ENCODE measurements at places on chromosomes 3 and 15.
A peak's percentile ranks its signal among the peaks of the same experiment; 100 is the strongest.

DNA sequence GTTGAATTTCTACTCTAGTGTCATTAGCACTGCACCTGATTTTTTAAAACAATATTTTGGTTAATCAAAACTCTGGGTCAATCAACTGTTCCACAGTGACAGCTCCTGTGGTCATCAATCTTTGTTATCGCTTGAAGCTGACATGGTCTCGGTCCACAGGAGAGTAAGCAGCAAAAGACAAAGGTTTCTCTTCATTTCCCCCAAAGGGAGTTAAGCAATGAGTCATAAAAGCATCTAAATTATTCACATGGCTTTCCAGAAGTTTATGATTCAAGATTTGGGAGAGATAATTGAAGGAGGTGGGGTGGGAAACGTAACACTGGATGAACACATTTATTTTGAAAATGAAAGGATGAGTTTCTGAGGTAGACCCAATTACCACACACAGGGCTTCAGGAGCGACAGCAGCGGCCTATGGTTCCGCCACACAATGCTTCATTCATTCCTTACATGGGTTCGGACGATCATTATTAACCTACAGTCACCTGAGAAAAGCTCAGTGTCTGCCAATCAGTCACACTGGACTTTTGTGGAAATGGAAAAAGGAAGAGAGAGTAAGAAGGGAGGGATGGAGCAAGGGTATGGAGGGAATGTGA is 505.1 kb downstream of the FHIT start:
- H3K27me3 ChIP-seq = no peaks in the 10 kb centered on the region
- no peak overlapping the region for H3K27ac ChIP-seq

GRCh38 chr15:61815356-61816083 is 244.7 kb downstream of the VPS13C start:
- no peaks in the 10 kb centered on the region for H3K4me1 ChIP-seq
- DNase-seq = peak; percentile 43
- H3K36me3 ChIP-seq = no peaks in the 10 kb centered on the region
- H3K4me3 ChIP-seq = no peak overlapping the region
- H3K27me3 ChIP-seq = no peaks in the 10 kb centered on the region

GRCh38 chr15:80996247-80996646 is 4.5 kb upstream of the TLNRD1 start:
- H3K4me1 ChIP-seq = no peaks in the 10 kb centered on the region
- no peak overlapping the region for H3K27ac ChIP-seq
- no peaks in the 10 kb centered on the region for H3K36me3 ChIP-seq
- no peak overlapping the region for H3K4me3 ChIP-seq

- peak; percentile 58 for DNase-seq
- no peaks in the 10 kb centered on the region for H3K27me3 ChIP-seq
- peak overlapping the region; percentile 96 for H3K4me3 ChIP-seq
- H3K4me1 ChIP-seq = peaks cover 39% of the 10 kb centered on the region
- H3K36me3 ChIP-seq = no peaks in the 10 kb centered on the region
These were observed 835 bp downstream of the UBE3A start for GRCh38 chr15:25437777-25438600.

Measured in right atrium auricular region (tissue), 2 donors.